ENCODE measurements at places on chromosomes 6 and 20.

DNA sequence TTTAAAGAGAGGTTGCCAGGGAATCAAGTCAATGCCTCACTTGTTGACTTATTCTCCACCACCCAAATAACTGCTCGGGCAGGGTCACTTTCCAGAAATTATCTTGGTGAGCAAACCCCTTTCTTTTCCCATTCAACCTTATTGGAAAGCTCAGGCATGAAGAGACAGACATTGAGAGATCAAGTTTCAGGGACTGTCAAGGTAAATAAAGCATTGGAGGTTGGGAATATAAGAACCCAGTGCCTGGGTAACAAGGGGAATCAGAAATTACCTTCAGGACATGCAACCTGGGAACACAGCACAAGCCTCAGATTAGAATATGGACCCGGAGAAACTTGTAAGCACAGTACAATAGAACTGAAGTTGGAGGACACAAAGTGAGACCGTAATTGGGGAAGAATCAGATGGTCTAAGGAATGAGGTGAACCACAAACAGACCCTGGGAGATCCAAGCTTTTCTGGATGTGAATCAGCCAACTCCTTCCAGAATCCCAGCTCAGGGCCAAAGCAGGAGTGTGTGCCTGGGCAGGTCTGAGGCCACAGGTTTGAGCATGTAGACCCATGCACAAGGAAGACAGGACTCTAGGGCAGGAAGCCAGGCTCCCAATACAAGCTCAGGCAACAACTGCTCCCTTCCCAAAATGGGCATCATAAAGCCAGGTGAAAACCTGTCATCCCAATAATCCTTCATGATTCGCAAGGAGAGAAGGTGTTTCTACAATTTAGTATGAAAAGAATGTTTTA is 512.8 kb downstream of the MAFB start:
- no peak for DNase-seq

GRCh38 chr6:132643547-132643946 is 15.4 kb downstream of the TAAR1 start:
- no peak for DNase-seq

DNA sequence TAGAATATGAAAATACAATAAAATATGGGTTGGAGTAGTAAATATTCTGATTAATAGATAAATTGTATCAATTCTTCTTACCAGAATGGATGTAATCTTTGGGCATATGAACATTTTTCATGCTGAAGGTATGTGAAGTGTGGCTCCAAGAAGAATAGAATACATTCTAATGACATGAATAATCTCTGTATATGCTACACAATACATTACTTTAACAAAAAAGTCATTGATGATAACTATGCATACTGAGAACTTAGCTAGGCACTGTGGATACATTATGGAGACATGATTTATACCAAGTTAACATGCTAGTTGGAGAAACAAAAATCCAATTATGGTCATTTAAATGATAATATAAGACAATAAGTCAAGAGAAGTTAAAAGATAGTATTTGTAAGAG is 62.7 kb upstream of the HDAC2 start:
- DNase-seq: no peak

- DNase-seq: no peak
These were observed 1.4 kb upstream of the AAR2 start for GRCh38 chr20:36234771-36235320.
